Esophagus squamous epithelium (tissue), 5 donors: ENCODE measurements at places on chromosomes 2 and 18. TPM values are rescaled to one million over a fixed set of nuclear protein-coding genes. Genes with fewer than 3 reads are reported as not detected.

Gene CCT4
- total RNA-seq = 126 TPM

Gene MGAT5
- total RNA-seq = 29.2 TPM

Gene ICA1L
- 0.87 TPM for total RNA-seq

Gene IL1R1
- 9.7 TPM for total RNA-seq

Gene SLC9A2
- total RNA-seq = not detected

Gene VWA3B
- not detected for total RNA-seq

Gene FAHD2B
- 1.9 TPM for total RNA-seq

DNA sequence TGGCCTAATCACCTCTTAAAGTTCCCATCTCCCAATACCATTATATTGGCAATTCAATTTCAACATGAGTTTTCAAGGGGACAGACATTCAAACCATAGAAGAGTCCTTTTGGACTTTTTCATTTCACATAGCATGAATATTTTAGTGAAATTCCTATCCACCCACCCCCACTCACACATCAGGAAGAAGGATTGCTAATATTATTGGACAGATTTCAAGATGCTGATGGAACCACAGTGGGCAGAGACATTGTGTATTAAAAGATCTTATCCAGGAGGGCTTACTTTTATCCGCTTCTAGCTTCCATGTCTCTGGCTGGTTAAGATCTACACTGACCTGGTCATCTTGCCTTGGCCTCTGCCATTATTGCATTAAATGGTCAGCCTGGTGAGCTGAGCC lies 297.4 kb upstream of the ACVR2A start:
- no peaks in the 10 kb centered on the region for H3K36me3 ChIP-seq
- DNase-seq = no peak
- H3K4me1 ChIP-seq = no peaks in the 10 kb centered on the region

GRCh38 chr2:166394245-166394644 lies 18.5 kb upstream of the SCN9A start:
- no peak for DNase-seq
- no peaks in the 10 kb centered on the region for H3K4me1 ChIP-seq
- H3K4me3 ChIP-seq = no peak overlapping the region
- H3K27me3 ChIP-seq = no peaks in the 10 kb centered on the region
- H3K36me3 ChIP-seq = no peaks in the 10 kb centered on the region

DNA sequence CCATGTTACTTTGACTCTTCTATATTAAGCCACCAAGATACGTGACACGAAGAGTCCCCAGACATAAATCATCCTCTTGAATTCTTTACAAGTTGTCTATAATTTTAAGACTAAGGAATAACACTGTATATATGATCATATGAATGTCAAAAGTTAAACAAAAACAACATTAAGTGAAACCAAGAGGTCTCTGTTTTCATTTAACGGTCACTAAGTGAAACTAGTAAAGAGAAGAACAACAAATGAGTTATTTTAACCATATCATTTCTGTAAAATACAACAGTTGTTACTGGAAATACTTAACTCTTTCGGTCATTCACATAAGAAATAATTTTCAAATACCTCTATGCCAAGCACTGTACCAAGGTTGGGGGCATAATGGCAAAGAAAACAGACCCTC lies 45.7 kb upstream of the STK17B start:
- H3K4me3 ChIP-seq = no peak overlapping the region
- no peaks in the 10 kb centered on the region for H3K4me1 ChIP-seq
- H3K36me3 ChIP-seq = no peaks in the 10 kb centered on the region

- no peak overlapping the region for H3K27ac ChIP-seq
- H3K36me3 ChIP-seq = no peaks in the 10 kb centered on the region
- no peak for DNase-seq
- no peaks in the 10 kb centered on the region for H3K27me3 ChIP-seq
- no peaks in the 10 kb centered on the region for H3K4me1 ChIP-seq
- no peak overlapping the region for H3K4me3 ChIP-seq
These were observed 15.5 kb upstream of the METTL21A start for GRCh38 chr2:207640661-207641060.

GRCh38 chr2:148560496-148560895 lies 84.1 kb upstream of the EPC2 start:
- H3K4me3 ChIP-seq = no peak overlapping the region
- no peaks in the 10 kb centered on the region for H3K4me1 ChIP-seq
- no peak overlapping the region for H3K27ac ChIP-seq
- no peaks in the 10 kb centered on the region for H3K36me3 ChIP-seq
- DNase-seq = no peak

GRCh38 chr18:31738460-31739407 lies 21.9 kb downstream of the SLC25A52 start:
- H3K27me3 ChIP-seq = no peaks in the 10 kb centered on the region
- no peak overlapping the region for H3K4me3 ChIP-seq
- DNase-seq = no peak
- no peak overlapping the region for H3K27ac ChIP-seq
- H3K36me3 ChIP-seq = no peaks in the 10 kb centered on the region

DNA sequence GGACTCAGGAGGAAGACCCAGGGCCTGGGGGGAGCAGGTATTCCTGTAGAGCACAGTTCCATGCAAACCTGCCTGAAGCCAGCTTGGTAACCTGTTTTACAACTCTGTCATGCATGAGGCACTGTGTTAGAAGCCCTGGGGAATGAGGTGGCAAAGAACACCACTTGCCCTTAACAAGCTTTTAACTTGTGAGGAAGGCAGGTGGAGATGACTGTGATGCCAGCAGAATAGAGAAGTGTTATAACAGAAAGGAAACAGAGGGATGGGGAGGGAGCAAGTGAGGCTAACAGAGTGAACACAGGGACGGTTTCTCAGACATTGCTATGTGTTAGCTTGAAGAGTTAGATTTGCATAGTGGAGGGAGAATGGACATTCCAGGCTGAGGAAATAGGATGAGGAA lies 11.5 kb upstream of the IL1A start:
- no peaks in the 10 kb centered on the region for H3K27me3 ChIP-seq
- H3K4me3 ChIP-seq = no peak overlapping the region
- H3K36me3 ChIP-seq = no peaks in the 10 kb centered on the region
- peaks cover 21% of the 10 kb centered on the region for H3K4me1 ChIP-seq
- no peak for DNase-seq
- peak overlapping the region; percentile 86 for H3K27ac ChIP-seq

- H3K27me3 ChIP-seq = peaks cover 32% of the 10 kb centered on the region
- no peaks in the 10 kb centered on the region for H3K36me3 ChIP-seq
- H3K27ac ChIP-seq = no peak overlapping the region
- no peaks in the 10 kb centered on the region for H3K4me1 ChIP-seq
- no peak for DNase-seq
These were observed 129.4 kb upstream of the OTOS start for GRCh38 chr2:240269886-240270285.

GRCh38 chr2:102046135-102046986 lies 54.6 kb downstream of the IL1R2 start:
- peak overlapping the region; percentile 69 for H3K27ac ChIP-seq
- no peaks in the 10 kb centered on the region for H3K27me3 ChIP-seq
- no peak for DNase-seq
- H3K4me3 ChIP-seq = no peak overlapping the region
- H3K36me3 ChIP-seq = no peaks in the 10 kb centered on the region
